ENCODE measurements at places on chromosomes 4 and X.

- no peak for DNase-seq
Observed at GRCh38 chrX:134948333-134949241, 42.2 kb upstream of the SMIM10 start.

DNA sequence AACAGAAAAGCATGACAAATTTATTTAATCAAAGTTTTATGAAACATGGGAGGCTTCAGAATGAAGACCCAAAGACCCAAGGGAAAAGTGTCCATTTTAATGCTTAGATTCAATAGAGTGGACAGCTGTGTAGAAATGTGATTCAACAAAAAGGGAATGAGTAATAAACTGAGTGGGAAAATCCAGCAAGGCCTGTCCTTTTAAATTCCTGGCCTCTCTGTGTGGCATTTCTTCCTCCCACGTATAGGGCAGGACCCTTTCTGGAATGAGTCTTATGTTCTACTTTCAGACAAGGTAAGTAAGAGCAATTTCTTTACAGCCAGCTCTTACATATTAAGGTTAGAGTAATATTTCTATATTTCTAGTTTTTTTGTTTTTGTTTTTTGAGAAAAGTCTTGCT lies 14.5 kb downstream of the AASDH start:
- peak; percentile 49 for DNase-seq

DNA sequence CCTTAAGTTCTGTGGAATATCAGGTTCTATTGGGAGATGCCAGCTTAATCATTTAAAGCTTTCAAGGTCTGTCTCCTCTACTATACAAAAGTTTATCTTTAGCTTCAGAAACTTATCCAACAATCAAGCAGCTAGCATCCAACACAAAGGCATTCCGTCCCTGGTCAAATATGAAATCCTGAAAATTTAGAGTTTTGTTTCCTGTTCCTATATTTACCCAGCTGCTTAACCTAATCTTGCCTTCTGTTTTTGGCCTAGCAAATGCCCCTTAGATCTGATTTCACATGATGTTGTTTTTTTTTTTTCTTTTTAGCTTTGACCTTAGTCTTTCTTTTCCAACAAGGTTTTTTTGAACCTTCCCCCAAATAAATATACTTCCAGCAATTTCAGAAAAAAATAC lies 33.8 kb downstream of the FAM13A start:
- no peak for DNase-seq

- DNase-seq: no peak
Observed at GRCh38 chr4:86791126-86791525, 58.1 kb downstream of the SLC10A6 start.

- no peak for DNase-seq
Observed at GRCh38 chr4:126242679-126243390, 928.1 kb downstream of the FAT4 start.
